ENCODE measurements at places on chromosomes 6 and 20. TPM values are rescaled to one million over a fixed set of nuclear protein-coding genes. Genes with fewer than 3 reads are reported as not detected.

Gene WFDC8
- not detected for total RNA-seq

Gene DEFB123
- total RNA-seq: not detected

Gene TMC2
- not detected for total RNA-seq

Gene PPP1R16B
- total RNA-seq: 15.8 TPM

Gene SRSF6
- total RNA-seq: 108 TPM

Gene DZANK1
- total RNA-seq: 3.7 TPM

Gene ZNF292
- 114 TPM for total RNA-seq

Gene SLC32A1
- total RNA-seq: not detected

Gene KCNK5
- 1.0 TPM for total RNA-seq

DNA sequence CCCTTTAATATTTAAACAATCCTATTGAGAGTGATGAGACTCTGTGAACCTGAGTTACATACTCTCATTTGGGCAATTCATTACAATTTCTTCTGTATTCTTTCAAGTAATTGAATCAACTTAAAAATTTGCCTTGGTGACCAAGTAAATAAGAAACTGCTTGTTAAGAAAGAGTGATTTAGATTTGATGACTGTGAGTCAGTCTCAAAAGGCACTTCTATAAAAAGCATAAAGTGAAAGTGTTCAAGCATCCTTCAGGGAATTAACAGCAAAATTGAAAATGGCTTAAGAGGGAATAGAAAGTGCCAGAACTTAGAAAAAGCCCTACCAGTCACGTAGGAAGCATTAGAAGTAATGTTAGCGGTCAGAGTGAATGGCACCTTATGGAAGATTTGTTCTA is 654.7 kb downstream of the EPM2A start:
- no peaks in the 10 kb centered on the region for H3K27me3 ChIP-seq
- no peak overlapping the region for H3K27ac ChIP-seq
- DNase-seq: no peak
- H3K4me3 ChIP-seq: no peak overlapping the region
- no peaks in the 10 kb centered on the region for H3K36me3 ChIP-seq

GRCh38 chr20:46735436-46735835 is 26.0 kb downstream of the SLC2A10 start:
- DNase-seq: no peak
- H3K4me1 ChIP-seq: no peaks in the 10 kb centered on the region
- H3K27ac ChIP-seq: no peak overlapping the region
- no peaks in the 10 kb centered on the region for H3K27me3 ChIP-seq
- no peaks in the 10 kb centered on the region for H3K36me3 ChIP-seq

DNA sequence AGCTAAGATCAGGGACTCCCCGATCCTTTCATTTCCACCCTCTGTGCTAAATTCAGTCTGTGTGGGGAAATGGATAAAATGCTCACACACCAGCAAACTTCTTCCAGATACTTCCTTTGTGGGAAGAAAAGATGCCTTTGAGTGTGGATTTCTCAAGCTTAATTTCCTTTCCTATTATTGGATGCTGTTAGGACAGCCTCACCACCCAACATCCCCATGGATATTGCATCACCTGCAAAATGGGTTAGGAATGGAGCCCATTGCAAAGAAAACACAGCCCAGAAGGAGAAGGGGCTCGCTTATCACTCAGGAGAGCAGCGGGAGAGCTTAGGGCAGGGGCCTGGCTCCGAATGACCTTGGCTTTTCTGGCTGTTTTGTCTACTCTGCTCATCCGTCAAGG is 272.2 kb downstream of the CDC5L start:
- no peaks in the 10 kb centered on the region for H3K36me3 ChIP-seq
- no peaks in the 10 kb centered on the region for H3K27me3 ChIP-seq
- no peak overlapping the region for H3K27ac ChIP-seq
- H3K4me3 ChIP-seq: no peak overlapping the region
- H3K4me1 ChIP-seq: no peaks in the 10 kb centered on the region

- no peaks in the 10 kb centered on the region for H3K36me3 ChIP-seq
Observed at GRCh38 chr6:162889303-162889702, 161.5 kb downstream of the PACRG start.

- H3K27ac ChIP-seq: no peak overlapping the region
- no peak overlapping the region for H3K4me3 ChIP-seq
- no peaks in the 10 kb centered on the region for H3K36me3 ChIP-seq
- no peak for DNase-seq
- H3K4me1 ChIP-seq: no peaks in the 10 kb centered on the region
Observed at GRCh38 chr20:15445056-15445840, 1107.8 kb upstream of the FLRT3 start.

GRCh38 chr6:149855040-149855654 is 9.0 kb downstream of the LRP11 start:
- H3K36me3 ChIP-seq: no peaks in the 10 kb centered on the region
- H3K4me1 ChIP-seq: no peaks in the 10 kb centered on the region
- no peak overlapping the region for H3K4me3 ChIP-seq
- no peak for DNase-seq
- H3K27me3 ChIP-seq: no peaks in the 10 kb centered on the region
- no peak overlapping the region for H3K27ac ChIP-seq

- DNase-seq: no peak
- no peaks in the 10 kb centered on the region for H3K27me3 ChIP-seq
- H3K4me1 ChIP-seq: no peaks in the 10 kb centered on the region
- no peak overlapping the region for H3K4me3 ChIP-seq
- no peak overlapping the region for H3K27ac ChIP-seq
- no peaks in the 10 kb centered on the region for H3K36me3 ChIP-seq
Observed at GRCh38 chr6:140782941-140783340, 1349.8 kb upstream of the GJE1 start.

- peak overlapping the region; percentile 51 for H3K27ac ChIP-seq
- no peaks in the 10 kb centered on the region for H3K4me1 ChIP-seq
Observed at GRCh38 chr20:2872459-2873009, 747 bp upstream of the PTPRA start.

DNA sequence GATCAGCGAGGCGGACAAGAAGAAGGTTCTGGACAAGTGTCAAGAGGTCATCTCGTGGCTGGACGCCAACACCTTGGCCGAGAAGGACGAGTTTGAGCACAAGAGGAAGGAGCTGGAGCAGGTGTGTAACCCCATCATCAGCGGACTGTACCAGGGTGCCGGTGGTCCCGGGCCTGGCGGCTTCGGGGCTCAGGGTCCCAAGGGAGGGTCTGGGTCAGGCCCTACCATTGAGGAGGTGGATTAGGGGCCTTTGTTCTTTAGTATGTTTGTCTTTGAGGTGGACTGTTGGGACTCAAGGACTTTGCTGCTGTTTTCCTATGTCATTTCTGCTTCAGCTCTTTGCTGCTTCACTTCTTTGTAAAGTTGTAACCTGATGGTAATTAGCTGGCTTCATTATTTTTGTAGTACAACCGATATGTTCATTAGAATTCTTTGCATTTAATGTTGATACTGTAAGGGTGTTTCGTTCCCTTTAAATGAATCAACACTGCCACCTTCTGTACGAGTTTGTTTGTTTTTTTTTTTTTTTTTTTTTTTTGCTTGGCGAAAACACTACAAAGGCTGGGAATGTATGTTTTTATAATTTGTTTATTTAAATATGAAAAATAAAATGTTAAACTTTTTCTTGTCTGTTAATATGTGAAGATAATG is 2.2 kb downstream of the HSPA1B start:
- H3K27ac ChIP-seq: peak overlapping the region; percentile 78
- no peaks in the 10 kb centered on the region for H3K36me3 ChIP-seq
- no peak for DNase-seq
- no peaks in the 10 kb centered on the region for H3K27me3 ChIP-seq

DNA sequence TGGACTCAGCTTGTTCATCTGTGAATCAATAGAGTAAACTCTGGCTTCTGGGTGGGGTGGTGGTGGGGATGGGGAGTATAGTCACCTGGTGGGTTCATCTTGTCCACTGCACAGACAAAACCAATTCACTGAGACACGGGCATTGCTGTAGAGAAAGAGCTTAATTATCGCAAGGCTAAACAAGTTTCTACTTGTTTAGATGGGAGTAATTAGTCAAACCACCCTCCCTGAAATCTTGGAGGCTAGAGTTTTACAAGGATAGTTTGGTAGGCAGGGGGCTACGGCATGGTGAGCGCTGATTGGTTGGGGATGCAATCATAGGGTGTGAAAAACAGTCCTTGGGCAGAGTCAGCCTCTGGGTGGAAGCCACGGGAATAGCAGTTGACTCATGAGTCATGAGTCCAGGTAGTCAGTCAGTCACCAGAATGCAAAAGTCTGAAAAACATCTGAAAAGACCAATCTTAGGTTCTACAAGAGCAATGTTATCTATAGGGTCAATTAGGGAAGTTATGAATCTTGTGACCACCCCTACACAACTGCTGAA is 77.8 kb downstream of the STMND1 start:
- no peak overlapping the region for H3K27ac ChIP-seq
- no peaks in the 10 kb centered on the region for H3K27me3 ChIP-seq
- DNase-seq: no peak
- H3K4me1 ChIP-seq: no peaks in the 10 kb centered on the region
- H3K36me3 ChIP-seq: no peaks in the 10 kb centered on the region
- H3K4me3 ChIP-seq: no peak overlapping the region

DNA sequence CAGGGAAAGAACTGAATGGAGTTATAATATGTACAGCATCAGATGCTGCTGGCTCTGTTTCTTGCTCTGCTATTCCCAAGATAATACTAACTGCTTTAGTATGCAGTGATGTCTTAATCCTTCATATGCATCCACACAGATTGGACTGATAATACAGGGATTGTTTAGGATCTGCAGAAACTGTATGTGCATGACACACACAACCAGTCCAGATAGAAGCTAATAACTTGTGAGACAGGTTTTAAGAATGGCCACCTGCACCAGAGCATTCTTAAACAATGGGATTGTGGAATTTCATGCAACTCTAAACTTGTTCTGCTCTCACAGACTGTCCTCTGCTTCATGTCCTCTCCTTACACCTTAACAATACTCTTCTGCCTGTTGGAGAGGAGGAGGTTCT is 90.9 kb downstream of the SPTLC3 start:
- no peaks in the 10 kb centered on the region for H3K36me3 ChIP-seq
- no peak overlapping the region for H3K27ac ChIP-seq
- DNase-seq: no peak
- no peak overlapping the region for H3K4me3 ChIP-seq

- H3K27ac ChIP-seq: no peak overlapping the region
- no peak for DNase-seq
- no peaks in the 10 kb centered on the region for H3K27me3 ChIP-seq
- no peak overlapping the region for H3K4me3 ChIP-seq
- H3K36me3 ChIP-seq: no peaks in the 10 kb centered on the region
Observed at GRCh38 chr6:81822568-81822967, 70.1 kb upstream of the TENT5A start.

- H3K27me3 ChIP-seq: no peaks in the 10 kb centered on the region
- DNase-seq: no peak
- peak overlapping the region; percentile 54 for H3K4me3 ChIP-seq
- H3K4me1 ChIP-seq: no peaks in the 10 kb centered on the region
- H3K27ac ChIP-seq: peak overlapping the region; percentile 75
Observed at GRCh38 chr6:47310131-47310480, 401 bp upstream of the TNFRSF21 start.

DNA sequence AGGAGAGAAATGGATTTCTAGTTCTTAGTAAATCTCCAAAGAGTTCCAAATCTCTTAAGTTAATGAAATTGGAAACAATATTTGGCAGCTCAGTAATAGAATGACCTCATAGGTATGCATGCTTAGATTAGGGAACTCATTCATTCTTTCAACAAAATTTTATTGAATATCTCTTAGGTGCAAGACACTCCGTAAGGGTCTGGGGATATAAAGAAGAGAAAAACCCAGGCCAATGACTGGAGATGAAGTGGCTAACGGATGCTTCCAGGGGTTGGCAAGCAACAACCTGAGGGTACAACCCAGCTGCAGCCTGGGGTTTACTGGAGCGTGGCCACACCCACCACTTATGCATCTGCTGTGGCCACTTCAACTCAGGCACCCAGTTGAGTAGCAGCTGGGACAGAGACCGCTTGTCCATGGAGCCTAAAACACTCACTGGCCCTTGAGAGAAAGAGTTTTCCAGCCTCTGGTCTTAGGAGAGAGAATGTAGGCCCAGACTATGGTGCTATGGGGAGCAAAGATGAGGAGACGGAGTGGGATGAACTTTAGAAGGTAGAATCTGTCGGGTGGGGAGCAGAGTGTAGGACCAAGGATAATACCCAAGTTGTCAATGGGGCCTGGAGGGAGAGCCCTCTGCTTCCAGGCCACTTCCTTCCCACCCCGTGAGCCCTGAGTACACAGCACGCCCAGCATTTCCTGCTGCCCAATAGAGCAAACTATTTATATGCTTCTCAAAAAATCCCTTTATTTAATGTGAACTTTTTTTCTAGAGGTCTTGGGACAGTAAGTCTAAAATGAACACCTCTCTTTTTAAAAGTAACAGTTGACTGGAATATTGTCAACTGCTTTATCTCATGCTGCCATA is 46.8 kb upstream of the PXDC1 start:
- no peak overlapping the region for H3K4me3 ChIP-seq
- no peaks in the 10 kb centered on the region for H3K36me3 ChIP-seq
- no peaks in the 10 kb centered on the region for H3K4me1 ChIP-seq
- DNase-seq: no peak
- no peaks in the 10 kb centered on the region for H3K27me3 ChIP-seq

DNA sequence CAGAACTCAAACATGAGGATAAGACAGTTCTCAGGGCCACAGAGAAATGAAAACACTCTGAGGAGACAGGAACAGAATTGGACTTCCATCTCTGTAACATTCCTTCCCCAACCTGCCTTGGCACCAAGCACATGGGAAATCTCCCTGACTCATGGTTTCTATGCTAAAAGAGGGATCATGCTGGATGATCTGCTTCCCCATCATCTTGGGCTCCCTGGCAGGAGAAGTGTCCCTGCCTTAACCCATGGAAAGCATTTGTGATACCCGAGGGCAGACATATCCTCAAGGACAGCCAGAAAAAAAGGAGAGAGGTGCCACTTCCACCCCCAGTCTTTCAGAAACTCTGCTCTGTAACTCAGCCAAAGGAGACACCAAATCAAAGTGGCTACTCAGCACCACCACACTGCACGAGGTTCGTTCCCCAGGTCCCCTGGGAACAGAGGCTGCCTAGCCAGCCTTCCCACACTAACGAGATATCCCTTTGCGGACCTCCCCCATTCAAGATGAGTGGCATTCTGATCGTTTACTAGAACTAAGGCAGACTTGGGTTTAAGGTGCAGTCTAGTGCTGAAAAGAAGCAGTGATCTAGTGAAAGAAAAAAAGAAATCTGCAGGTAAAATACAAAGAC is 34.8 kb downstream of the BLOC1S5 start:
- H3K4me1 ChIP-seq: no peaks in the 10 kb centered on the region
- no peak overlapping the region for H3K4me3 ChIP-seq
- H3K27ac ChIP-seq: no peak overlapping the region
- DNase-seq: no peak
- no peaks in the 10 kb centered on the region for H3K27me3 ChIP-seq

- DNase-seq: no peak
- H3K27ac ChIP-seq: no peak overlapping the region
- no peaks in the 10 kb centered on the region for H3K36me3 ChIP-seq
- no peaks in the 10 kb centered on the region for H3K27me3 ChIP-seq
- no peaks in the 10 kb centered on the region for H3K4me1 ChIP-seq
Observed at GRCh38 chr20:34831936-34832335, 6.5 kb upstream of the NCOA6 start.

All from uterus (tissue), 4 donors.